ENCODE measurements at places on chromosomes 11 and 22. TPM values are rescaled to one million over a fixed set of nuclear protein-coding genes. Genes with fewer than 3 reads are reported as not detected.
A peak's percentile ranks its signal among the peaks of the same experiment; 100 is the strongest.

DNA sequence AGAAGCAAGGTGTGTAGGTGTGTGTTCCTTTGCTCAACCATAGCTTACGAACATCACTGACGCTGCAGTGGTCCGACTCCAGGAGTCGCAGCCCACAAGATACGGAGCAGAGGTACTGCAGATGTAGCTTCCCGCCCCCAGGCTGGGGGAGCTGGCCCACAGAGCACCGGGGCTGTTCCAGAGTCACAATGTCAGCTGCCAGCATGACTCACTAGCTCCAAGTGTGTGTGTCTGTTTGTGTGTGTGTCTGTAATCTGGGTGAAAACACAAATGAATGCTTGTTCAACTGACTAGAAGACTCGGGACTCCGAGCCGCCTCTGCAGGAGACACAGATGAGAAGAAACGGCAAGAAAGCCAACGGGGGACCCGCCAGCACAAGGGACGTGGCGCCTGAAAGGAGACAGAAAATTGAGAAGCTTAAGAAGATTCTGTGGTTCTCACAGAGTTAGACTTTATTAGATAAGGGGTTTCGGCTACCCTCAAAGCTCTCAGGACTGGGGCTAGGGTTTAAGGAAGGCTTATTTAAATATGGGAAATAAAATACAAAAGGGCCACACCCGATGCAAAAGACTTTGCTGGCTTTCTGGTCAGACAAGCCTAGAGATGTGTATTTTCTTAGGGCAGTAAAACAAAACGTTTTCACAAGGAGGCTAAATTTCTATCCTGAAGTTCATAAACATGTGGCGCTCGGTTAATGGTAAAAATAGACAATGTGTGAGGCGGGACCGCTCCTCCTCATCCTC, 10.7 kb downstream of the VSIG10L2 start:
- H3K27ac ChIP-seq = peak overlapping the region; percentile 63
- H3K4me3 ChIP-seq = no peak overlapping the region
- peak; percentile 61 for DNase-seq
- peaks cover 12% of the 10 kb centered on the region for H3K36me3 ChIP-seq

The MMP8 gene
- total RNA-seq = not detected

DNA sequence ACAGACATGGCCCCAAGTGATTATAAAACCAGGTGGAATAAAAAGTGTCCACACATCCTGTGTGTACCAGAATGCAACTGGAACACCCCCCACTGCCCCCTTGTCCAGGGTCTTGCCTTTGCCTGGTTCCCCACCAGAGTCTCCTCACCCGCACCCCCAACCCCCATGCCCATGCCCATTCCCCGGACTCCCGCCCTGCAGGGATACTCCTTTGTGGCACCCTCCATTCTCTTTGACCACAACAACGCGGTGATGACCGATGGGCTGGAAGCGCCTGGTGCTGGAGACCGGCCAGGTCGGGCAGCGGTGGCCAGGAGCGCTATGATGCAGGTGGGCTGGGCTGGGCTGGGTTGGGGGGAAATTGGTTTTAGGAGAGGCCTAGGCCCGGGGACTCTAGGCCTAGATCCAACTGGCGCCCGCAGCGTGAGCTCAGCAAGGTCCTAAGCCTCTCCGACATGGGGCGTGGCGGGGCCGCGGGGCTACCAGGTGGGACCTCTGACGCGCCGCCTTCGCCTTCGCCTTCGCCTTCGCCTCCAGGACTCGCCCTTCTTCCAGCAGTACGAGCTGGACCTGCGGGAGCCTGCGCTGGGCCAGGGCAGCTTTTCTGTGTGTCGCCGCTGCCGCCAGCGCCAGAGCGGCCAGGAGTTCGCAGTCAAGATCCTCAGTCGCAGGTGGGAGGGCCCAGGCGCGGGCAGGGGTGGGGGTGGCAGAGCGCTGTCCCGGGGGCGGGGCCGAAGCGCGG, 9.1 kb downstream of the RPS6KA4 start:
- no peak overlapping the region for H3K27ac ChIP-seq
- peaks cover 79% of the 10 kb centered on the region for H3K36me3 ChIP-seq
- no peaks in the 10 kb centered on the region for H3K27me3 ChIP-seq
- H3K4me3 ChIP-seq = no peak overlapping the region
- DNase-seq = no peak

GRCh38 chr22:46777609-46777970, 15.1 kb downstream of the TBC1D22A start:
- peaks cover 59% of the 10 kb centered on the region for H3K4me1 ChIP-seq
- H3K27me3 ChIP-seq = no peaks in the 10 kb centered on the region
- peak; percentile 55 for DNase-seq
- no peaks in the 10 kb centered on the region for H3K36me3 ChIP-seq
- no peak overlapping the region for H3K27ac ChIP-seq
- H3K4me3 ChIP-seq = no peak overlapping the region

DNA sequence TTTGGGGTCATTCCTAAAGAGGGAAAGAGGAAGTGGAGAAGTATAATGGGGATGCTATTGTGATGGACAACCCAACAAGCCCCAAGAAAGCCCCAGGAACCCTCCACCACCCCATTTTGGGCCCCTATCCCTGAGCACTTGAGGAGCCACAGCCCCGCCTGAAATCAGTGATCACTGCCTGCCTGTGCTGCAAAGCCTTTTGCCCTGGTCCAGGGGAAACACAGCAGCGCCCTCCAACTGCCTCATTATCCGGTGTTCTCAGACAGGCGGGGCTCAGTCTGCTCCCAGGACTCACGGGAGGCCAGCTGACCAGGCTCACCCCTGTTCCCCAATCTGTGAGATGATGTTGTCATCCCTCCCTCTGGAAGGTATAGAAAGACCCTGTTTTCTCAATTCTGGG, 44.7 kb upstream of the TTC12 start:
- no peak overlapping the region for H3K27ac ChIP-seq
- H3K4me3 ChIP-seq = no peak overlapping the region
- H3K27me3 ChIP-seq = no peaks in the 10 kb centered on the region

DNA sequence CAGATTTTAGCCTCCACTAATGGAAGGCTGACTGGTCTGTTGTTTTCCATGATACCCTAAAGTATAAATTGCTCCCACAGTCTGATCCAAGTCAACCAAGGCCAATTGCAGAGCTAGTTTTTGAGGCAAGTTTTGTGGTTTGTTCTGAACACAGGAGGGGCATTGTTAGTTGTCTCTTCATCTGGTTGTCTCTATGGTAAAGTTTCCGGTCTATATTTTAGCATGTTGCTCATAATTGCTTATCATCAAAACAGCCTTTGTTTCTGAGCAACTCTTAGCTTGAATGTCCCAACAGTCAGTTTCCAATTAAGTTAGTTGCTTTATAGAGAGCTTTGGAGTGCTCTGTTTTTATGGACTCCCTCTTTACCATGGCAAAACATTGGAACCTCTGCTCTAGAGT, 217.6 kb upstream of the CARD18 start:
- H3K4me3 ChIP-seq = no peak overlapping the region
- no peaks in the 10 kb centered on the region for H3K27me3 ChIP-seq
- H3K36me3 ChIP-seq = no peaks in the 10 kb centered on the region
- no peaks in the 10 kb centered on the region for H3K4me1 ChIP-seq

DNA sequence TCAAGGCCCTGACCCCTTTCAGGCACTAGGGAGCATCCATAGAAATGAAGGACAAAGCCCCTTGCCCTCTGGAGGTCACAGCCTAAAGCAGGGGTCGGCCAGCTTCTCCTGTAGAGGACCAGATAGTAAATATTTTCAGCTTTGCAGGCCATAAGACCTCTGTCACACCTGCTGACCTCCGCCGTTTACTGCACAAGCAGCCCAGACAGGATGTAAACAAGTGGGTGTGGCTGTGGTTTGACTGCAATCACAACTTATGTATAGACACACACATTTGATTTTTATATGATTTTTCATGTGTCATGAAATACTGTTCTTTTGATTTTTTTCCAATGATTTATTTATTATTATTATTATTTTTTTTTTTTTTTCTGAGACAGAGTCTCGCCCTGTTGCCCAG, 34.3 kb downstream of the KIAA1671 start:
- no peak overlapping the region for H3K4me3 ChIP-seq
- no peak for DNase-seq
- peak overlapping the region; percentile 84 for H3K27ac ChIP-seq
- H3K36me3 ChIP-seq = no peaks in the 10 kb centered on the region
- no peaks in the 10 kb centered on the region for H3K27me3 ChIP-seq
